WERI-Rb-1 (cell line): ENCODE measurements at places on chromosomes 11 and 22.

GRCh38 chr11:116852261-116853031 lies 15.0 kb upstream of the APOA1 start:
- no peak for DNase-seq

DNA sequence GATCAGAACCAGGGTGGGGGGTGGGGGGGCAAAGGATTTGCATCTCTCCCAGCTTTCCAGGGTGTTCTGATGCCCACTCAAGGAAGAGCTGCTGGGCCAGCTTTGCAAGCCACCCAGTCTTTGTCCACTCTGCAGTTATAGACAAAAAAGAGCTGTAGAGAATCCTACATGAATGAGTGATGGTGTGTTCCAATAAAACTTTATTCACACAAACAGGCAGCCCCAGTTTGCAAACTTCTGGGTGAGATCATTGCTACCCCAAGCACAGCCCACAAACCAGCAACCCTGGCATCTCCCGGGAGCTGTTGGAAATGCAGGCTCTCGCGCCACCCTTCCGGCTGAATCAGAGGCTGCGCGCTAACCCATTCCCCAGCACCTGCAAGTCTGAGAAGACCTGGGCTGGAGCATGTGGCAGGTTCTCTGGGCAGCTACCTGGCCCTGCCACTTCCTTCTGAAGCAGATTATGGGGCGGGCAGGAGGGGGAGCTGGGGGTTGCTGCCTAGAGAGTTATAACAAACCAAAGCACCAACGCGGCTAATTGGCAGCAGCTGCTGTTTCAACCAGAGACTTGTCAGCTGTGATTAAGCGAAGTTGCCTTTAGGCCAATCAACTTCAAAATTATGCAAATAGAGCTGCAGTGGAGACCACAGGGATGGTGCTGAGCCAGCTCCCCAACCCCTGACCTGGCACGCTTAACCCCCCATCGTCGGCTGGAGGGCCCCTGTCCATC lies 3.8 kb upstream of the SHISAL1 start:
- DNase-seq, result no peak

DNA sequence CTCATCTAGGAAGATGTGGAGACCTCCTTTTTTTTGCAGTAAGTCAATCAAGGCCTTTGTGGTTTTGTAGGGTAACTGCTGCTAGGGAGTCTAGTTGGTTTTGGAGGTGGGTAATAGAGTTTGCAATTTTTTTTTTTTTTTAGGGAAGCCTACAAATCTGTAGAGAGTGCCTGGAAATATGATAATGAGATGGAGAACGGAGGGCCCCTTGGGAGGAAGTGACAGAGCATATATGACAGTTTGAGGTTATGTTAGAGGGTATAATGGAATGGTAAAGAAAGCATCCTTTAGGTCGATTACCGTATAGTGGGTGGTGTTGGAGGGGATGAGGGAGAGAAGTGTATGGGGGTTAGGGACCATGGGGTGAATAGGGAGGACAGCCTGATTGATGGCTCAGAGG lies 98.3 kb downstream of the ELP4 start:
- DNase-seq, result no peak

- no peak for DNase-seq
Measured at GRCh38 chr11:120134931-120135228, 3.0 kb downstream of the TRIM29 start.

GRCh38 chr22:44409974-44410316 lies 88.1 kb downstream of the RTL6 start:
- no peak for DNase-seq

- DNase-seq, result no peak
Measured at GRCh38 chr22:33114565-33114964, 56.4 kb upstream of the SYN3 start.

GRCh38 chr22:43000441-43001175 lies 14.3 kb downstream of the PACSIN2 start:
- no peak for DNase-seq

DNA sequence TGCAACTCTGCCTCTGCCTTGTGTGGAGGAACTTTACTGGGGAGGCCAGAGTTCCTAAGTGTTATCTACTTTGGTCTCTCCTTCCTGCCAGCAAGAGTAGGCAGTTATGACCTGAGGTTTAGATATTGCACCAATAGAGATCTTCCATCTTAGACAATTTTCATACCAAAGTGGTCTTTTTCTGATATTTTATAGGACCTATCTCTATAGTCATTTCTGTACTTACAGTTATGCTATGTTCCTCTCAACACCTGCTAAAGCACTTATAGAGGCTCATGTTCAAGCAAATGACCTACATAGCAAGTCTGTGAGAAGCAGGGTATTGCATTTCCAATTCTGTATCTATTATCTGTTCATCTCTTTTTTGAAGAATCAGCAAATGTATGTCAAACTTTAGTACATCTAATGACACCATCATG lies 80.8 kb downstream of the HORMAD2 start:
- DNase-seq, result no peak

GRCh38 chr22:31742682-31743081 lies 7.2 kb downstream of the PRR14L start:
- no peak for DNase-seq

GRCh38 chr11:20712912-20713311 lies 43.5 kb downstream of the NELL1 start:
- DNase-seq, result no peak

GRCh38 chr11:113593698-113594308 lies 112.3 kb downstream of the TMPRSS5 start:
- no peak for DNase-seq

- no peak for DNase-seq
Measured at GRCh38 chr22:49657275-49657973, 170.2 kb downstream of the BRD1 start.

GRCh38 chr11:47327025-47327424 lies 25.5 kb downstream of the MYBPC3 start:
- DNase-seq, result no peak

GRCh38 chr11:67211656-67212436 lies 54.4 kb upstream of the GRK2 start:
- DNase-seq, result no peak

DNA sequence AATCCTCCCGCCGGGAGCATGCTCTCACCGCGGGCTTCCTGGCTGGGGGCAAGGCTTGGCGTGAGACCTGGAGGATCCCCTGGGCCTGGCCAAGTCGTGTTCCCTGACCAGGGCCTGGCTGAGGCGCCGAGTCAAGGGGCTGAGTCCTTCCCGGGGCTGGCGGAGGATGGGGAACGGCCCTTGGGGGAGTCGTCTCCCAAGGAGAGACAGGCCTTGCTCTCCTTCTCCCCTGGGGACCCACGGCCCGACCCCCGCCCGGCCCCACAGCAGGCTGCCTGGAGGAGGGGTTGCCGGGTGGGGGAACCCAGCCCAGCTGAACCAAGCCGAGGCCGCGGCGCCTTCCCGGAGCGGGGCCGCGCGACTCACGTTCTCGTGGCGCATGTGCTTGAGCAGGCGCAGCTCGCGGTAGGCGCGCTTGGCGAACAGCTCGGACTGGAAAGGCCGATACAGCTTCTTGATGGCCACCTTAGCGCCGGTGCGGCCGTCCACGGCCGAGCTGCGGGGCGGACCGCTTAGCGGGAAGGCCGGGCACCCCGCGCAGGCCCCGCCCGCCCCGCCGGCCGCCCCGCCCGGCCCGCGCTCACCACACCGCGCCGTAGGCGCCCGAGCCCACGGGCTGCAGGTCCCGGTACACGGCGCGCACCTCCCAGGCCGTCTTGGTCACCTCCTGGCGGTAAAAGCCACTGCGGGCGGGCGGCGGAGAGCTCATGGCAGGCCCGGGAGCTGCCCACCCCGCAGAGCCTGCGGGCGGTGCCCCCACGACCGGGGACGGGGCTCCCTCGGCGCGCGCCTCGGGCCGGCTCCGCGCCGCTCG lies 475 bp downstream of the MAPK12 start:
- peak; percentile 51 for DNase-seq

GRCh38 chr11:124864176-124864891 lies 898 bp upstream of the ROBO3 start:
- no peak for DNase-seq

GRCh38 chr22:39518996-39519680 lies 1.2 kb upstream of the ATF4 start:
- peak; percentile 62 for DNase-seq

DNA sequence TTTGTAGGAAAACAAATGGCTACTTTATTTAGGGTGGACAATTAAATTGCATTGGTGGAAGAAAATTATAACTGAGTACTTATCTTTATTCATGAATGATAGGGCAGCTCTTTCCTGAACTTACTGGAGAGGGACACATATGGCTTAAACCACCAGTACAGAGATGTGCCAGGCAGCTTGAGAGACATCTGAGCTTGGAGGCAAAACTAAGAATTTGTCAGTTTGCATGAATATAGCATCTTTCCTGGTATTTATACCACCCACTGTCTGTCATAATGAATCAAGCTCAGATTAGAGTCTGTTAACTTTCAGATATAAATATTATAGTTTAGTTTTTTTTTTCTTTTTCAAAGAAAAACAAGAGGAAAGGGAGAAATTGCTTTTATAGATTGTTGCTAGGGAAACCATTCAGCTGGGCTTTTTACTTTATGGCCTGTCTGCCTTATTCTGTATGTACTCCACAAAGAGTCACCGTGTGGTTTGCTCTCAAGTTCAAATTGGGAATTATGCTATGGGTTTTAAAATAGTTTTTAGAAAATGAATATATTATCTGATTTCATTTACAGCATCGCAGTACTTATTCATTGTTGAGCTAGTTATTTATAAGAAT lies 477.0 kb upstream of the CHORDC1 start:
- DNase-seq, result no peak

DNA sequence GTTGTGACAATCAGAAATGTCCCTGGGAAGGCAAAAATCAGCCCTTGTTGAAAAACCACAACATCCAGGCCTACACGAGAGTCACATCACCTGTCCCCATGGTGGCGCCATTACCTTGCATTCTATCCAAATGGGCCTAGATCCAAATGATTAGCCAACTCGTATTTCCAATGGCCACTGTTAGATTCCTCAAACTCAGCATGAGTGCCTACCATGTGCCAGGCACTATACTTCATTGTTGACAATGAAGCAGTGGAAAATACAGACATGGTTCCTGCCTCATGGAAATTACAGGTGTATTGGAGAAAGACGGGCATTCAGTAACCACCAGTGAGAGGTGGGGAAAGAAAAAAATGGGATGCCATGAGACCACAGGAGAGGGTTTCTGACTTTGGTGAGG lies 29.8 kb upstream of the CREB3L1 start:
- DNase-seq, result peak; percentile 68

DNA sequence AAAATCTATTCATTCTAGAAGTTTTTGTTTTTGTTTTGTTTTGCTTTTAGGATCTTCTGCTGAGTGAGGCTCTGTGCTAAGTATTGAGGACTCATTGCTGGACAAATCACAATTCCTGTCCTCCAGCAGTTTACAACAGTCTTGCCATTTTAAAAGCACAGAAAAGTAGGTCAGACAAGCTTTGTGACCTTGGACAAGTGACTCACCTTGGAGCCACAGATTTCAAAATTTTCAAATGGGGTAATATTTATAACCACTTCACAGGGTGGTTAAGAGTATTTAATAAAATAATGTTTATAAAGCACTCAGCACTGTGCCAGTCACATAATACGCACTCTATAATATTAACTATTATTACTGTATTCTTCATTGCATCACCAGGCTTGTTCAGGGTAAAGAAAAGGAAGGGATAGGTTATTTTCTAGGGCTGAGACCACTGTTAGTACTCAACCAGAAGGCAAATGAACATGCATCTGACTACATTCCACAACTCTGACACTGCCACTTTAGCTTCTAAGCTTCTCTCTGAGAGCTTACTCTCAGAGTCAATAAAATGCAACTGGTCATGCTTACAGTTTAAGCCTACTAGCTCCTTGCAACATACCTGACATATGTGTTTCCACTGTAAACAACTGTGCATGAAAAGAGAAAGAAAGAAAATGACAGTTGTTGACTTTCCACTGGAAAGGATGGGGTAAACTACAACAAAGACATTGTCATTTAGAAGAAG lies 63.2 kb upstream of the FIBIN start:
- no peak for DNase-seq

DNA sequence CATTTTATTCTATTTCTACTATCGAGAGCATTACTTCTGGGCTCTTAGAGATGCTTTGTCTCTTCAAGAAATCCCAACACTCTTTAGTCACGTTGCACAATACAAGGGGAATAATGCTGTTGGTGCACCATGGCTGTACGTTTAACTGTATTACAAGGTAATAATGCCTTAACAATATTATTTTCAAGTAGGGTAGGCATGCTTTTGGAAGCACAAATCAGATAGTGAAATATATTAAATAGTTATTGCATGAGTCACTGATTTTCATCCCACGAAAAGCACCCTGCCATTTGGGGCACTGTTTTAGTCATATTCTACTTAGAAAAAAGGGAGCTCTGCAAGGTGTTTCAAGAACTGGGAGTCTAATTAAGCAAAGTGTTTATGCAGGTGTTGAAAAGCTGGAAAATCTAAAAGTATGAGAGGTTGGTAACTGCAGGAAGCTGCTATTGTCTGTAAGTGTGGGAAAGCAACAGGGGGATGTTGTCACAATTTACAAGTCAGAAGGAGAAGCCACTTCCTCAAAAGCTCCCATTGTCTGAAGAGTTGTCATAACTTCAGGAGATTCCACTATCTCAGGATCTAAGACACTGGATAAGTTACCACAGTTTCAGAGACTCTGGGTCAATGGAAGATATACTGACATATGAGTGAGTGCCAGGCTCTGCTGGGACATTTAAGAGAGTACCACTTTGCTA lies 218.2 kb downstream of the JRKL start:
- no peak for DNase-seq

GRCh38 chr11:16410479-16410878 lies 54.1 kb upstream of the SOX6 start:
- DNase-seq, result no peak
